ENCODE measurements at places on chromosomes 7 and 10.
A peak's percentile ranks its signal among the peaks of the same experiment; 100 is the strongest.

- no peak for DNase-seq
These were observed 32.1 kb downstream of the GPR158 start for GRCh38 chr10:25206693-25207414.

- DNase-seq = no peak
These were observed 30.4 kb downstream of the LYZL1 start for GRCh38 chr10:29319205-29319781.

DNA sequence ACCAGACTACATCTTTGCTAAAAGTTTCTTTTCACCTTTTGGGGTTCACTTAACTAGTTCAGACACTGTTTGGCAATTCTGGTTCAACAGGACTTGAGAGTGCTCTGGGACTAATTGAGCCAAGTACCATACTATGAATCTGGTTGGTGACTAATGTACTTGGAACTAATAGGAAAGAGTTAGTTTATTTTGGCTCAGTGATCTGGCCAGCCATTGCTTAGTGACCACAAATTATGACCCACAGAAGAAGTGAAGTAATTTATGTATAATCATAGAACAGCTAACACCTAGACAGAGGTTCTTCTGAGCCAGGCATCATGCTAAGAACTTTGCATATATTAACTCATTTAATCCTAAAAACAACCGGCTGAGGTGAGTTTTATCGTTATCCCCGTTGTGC, 126.5 kb upstream of the JCAD start:
- DNase-seq = no peak

DNA sequence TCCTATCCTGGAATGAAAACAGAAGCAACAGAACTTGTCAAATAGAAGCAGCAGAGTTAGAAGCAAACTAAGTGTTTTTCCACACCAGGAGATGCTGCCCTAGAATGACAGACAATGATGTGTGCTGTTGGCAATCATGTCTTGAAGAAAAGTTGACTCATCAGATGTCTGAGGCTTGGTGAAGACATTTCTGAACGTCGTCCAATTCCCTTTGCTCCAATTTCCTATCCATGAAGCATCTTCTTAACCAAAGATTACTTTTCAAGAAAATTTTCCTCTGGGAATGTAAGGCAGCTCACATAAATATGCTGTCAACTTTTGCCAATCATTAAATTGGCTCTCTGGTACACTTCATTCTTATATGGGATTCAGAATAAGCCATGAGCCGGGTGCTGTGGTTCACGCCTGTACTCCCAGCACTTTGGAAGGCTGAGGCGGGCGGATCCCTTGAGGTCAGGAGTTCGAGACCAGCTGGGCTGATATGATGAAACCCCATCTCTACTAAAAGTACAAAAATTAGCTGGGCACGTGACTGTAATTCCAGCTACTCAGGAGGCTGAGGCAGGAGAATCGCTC, 34.6 kb downstream of the MALSU1 start:
- DNase-seq = no peak

GRCh38 chr7:138752518-138753149, 45.2 kb upstream of the TMEM213 start:
- peak; percentile 92 for DNase-seq

- DNase-seq = no peak
These were observed 21.0 kb upstream of the C10orf71 start for GRCh38 chr10:49277973-49278372.

DNA sequence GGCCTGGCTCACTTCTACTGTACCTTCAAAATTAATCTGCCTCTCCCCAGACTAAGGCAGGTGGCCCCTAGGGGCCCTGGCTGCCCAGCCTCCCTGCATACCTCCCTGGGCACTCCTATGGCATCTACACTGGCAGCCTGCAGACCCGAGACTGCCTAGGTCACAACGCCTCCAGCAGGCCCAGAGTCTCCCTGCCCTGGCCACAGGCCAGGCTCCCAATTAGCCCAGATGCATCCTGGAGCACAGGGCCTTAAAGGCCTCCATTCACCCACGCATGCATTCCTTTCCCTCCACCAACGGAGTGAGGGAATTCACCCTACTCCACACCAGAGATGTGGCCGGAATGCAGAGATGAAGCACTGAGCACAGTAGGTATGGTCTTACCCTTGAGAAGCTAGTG, 1.9 kb downstream of the CHAT start:
- no peak for DNase-seq

GRCh38 chr7:31796375-31796774, 109.4 kb downstream of the PPP1R17 start:
- DNase-seq = no peak

- no peak for DNase-seq
These were observed 422.7 kb downstream of the SORCS3 start for GRCh38 chr10:105063796-105064195.

All from activated CD4-positive, alpha-beta T cell treated with anti-CD3 and anti-CD28 coated beads, Interleukin-2, amount 50 U/mL, for 1 hour (primary cell).